ENCODE measurements at places on chromosomes 12 and 14. TPM values are rescaled to one million over a fixed set of nuclear protein-coding genes. Genes with fewer than 3 reads are reported as not detected.
A peak's percentile ranks its signal among the peaks of the same experiment; 100 is the strongest.

- DNase-seq, result no peak
Observed at GRCh38 chr14:22769369-22769768, 2.9 kb downstream of the OXA1L start.

DNA sequence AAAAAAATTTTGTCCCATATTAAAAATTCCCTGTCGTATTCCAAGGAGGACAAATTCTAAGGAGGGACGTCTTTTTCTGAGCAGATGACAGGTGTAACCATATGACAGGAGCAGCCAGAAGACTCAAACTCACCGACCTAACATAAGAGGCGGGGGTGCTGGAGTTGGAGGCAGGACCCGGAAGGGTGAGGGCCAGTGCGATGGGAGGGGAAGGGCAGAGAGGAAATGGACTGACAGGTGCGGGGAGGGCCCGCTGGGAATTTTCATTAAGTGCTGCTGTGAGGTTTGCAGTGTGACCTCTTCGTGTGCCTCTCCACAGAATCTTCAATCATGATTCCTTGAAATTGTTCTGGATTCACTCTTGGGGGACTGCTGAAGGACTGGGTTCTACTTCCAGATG is 189.4 kb downstream of the NTF3 start:
- no peak for DNase-seq

Gene PHC1
- 33.4 TPM for total RNA-seq

GRCh38 chr14:92884410-92884809 is 38.5 kb upstream of the CHGA start:
- no peak for DNase-seq

GRCh38 chr12:95054206-95054605 is 19.2 kb downstream of the NR2C1 start:
- DNase-seq, result no peak

- no peak for DNase-seq
Observed at GRCh38 chr12:67705394-67706370, 57.1 kb downstream of the DYRK2 start.

GRCh38 chr12:54749191-54749818 is 101.1 kb upstream of the DCD start:
- peak; percentile 39 for DNase-seq

Gene SLC6A13
- 711 TPM for total RNA-seq

GRCh38 chr14:44404036-44404435 is 103.0 kb downstream of the FSCB start:
- DNase-seq, result no peak

Gene KRT2
- total RNA-seq, result not detected

All from spinal cord (tissue), 10 donors.